BJ (cell line): ENCODE measurements at places on chromosomes 3 and 15.

DNA sequence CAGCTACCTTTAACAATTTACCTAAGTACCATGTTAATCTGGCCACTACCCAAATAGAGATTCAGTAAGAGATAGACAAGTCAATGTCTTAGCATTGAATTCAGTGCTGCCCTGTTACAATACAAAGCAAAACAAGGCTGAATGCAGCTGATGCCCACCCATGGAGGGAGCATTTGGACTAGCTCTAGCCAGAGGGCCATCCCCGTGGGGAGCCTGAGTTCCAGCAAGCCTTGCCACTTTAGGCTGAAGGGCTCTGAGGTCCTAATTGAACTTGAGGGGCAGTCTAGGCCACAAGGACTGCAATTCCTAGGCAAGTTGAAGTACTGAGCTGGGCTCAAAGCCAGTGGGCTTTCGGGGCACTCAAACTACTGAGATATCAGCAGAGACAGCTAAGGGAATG lies 265.9 kb downstream of the EFHB start:
- no peak for DNase-seq

GRCh38 chr3:105837143-105837740 lies 31.6 kb downstream of the CBLB start:
- DNase-seq: no peak

DNA sequence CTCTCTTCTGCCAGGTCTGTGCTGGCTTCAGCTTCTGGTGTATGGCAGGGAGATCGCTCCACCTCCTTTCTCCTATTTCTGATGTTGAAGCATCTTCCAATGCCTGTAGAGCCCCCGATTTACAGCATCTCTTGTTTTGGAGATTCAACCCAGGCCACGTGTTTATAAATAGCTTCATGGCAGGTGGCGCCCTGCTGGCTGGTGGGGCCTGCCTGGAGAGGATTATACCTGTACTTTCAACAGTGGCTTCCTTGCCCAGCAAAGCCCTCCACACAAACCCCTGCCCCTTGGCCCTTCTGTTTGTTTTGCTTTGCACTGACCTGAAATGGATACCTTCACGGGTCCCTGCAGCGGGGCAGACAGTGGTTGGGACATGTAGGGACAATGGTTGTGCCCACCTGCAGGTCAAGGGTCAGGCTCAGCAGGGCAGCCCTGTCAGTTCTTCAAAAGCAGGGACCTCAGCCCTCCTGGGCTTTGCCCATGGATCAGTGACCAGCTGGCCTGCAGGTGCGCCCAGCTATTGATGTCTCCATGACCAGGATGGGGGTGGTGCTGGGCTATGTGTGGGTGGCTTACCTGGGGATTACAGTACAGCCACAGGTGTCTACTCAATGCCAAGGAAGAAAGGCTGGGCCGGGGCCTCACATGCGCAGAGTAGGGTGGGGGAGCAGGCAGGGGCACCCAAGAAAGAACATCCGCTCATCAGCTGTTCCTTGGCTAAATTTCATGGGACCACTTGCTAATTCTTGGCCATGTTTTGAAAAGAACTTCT lies 112.7 kb upstream of the PRR23C start:
- no peak for DNase-seq

DNA sequence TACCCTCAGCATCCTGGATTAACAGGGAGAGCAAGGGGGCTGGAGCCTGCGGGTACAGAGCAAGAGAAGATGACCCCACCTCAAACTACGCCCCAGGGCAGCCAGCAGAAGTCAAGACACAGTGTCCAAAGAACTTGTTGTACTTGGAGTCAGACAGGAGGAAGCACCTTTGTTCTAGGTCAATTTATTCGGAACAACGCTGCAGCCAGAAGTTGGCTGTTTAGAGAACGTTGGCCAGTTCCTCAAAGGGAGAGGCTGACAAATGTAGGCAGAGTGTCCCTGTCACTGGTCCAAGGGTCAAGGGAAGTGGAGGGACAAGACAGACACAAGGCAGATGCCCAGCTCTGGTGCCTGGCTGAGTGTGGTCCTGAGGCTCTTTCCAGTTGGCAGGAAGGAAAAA lies 32.1 kb upstream of the PIAS1 start:
- DNase-seq: no peak

- DNase-seq: no peak
These were observed 22.1 kb downstream of the KLHL25 start for GRCh38 chr15:85772668-85773067.

DNA sequence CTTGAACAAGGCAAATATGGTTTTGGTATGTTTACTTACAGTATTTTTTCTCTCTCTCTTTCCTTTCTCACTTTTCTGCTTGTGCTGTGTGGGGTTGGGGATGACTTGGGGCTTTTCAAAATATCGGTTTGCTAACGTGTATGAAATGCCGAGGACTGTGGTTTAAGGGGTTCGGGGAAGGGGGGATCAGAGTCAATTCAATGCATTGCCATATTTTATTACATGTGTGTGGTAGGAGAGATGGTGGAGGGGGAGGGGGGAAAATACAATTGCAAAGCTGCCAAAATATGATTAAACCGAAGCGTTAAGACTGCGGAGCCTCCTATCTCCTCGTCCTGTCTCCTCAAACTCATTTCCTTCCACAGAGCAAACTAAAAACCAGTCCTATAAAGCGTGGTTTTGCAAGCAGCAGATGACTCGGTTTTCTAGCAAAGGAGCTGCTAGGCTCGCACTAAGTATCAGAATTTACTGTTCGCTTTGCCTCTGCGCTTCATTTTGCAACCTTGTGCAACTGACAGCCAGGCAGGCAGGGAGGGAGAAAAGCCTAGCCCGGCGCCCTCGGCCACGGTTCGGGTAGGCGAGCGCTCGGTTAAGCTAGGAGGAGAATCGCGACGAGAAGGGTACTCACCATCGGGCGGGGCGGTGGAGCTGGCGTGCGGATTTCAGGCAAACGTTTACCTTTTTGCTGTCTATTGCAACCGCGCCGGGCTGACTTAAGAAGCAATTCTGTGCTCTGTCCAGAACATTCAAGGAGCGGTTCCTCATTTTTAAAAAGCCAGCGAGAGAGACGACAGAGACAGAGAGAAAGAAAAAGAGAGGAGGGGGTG lies 4.0 kb upstream of the NR2F2 start:
- no peak for DNase-seq

- no peak for DNase-seq
These were observed 4.4 kb downstream of the CPLX3 start for GRCh38 chr15:74830868-74831267.
